ENCODE measurements at places on chromosomes 12 and 14. TPM values are rescaled to one million over a fixed set of nuclear protein-coding genes. Genes with fewer than 3 reads are reported as not detected.

DNA sequence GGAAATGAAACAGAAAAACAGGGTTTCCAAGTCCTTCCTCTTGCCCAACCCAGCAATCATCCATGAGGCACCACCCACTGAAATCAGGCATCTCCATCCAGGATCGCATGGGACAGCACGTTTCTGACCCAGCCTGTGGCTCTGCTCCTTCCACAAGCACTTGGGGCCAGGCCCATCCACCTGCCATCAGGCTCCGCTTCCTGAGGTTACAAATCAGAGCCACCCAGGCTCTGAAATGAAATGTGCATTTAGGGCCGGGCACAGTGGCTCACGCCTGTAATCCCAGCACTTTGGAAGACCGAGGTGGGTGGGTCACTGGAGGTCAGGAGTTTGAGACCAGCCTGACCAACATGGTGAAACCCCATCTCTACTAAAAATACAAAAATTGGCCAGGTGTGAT lies 717 bp upstream of the KRT78 start:
- no peak for DNase-seq

- DNase-seq: no peak
Measured at GRCh38 chr12:121365416-121366062, 13.3 kb upstream of the ANAPC5 start.

DNA sequence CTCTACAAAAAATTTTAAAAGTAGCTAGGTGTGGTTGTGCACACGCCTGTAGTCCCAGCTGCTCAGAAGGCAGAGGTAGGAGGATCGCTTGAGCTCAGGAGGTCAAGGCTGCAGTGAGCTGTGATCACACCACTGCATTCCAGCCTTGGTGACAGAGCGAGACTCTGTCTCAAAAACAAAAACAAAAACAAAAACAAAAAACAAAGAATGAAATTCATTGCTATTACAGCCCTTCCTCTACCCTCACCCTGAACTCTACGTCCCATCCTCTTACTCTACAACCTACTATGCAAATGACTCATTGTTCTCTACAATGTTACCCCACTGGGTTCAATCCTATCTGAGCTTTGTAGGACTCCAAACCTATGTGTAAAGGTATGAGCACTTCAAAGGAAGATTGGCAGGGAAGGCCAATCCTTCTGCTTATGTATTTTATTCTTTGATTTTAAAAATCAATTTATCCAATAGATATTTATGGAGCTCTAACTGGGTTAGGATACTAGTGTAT lies 39.3 kb downstream of the NINJ2 start:
- DNase-seq: no peak

DNA sequence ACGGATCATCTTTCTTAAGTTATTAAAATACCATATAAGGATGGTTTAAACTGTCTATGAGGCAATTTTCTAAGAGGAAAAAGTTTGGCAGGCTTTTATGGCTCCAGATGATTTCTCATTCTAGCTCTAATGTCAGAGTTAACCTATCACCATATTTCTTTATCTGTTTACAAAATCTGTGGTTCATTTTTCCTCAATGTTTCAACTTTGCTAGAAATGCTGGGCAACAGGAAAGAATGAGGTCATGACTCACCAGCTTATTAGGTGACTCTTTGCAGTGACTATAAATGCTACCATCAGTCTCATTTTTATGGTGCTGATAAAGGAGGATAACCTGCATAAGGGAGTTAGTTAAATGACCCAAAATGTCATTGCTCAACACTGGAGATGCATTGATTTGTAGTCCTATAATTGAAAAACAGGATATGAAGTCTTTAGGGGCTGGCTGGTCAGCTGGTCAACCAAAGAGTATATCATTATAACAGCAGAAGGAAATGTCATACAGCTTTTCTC lies 45.3 kb upstream of the RAP1B start:
- DNase-seq: no peak

DNA sequence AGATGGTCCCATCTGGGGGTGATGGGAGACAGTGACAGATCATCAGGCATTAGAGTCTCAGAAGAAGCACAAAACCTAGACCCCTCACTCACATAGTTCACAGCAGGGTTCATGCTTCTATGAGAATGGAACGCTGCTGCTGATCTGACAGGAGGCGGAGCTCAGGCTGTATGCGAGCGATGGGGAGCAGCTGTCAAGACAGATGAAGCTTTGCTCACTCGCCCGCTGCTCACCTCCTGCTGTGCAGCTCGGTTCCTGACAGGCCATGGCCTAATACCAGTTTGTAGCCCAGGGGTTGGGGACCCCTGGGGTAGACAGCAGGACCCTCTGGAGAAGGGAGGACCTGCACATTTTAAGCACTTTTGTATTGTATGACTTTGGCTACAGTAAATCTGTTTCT lies 111.2 kb downstream of the LGMN start:
- no peak for DNase-seq

GRCh38 chr12:109818905-109819500 lies 14.2 kb downstream of the TRPV4 start:
- DNase-seq: no peak

DNA sequence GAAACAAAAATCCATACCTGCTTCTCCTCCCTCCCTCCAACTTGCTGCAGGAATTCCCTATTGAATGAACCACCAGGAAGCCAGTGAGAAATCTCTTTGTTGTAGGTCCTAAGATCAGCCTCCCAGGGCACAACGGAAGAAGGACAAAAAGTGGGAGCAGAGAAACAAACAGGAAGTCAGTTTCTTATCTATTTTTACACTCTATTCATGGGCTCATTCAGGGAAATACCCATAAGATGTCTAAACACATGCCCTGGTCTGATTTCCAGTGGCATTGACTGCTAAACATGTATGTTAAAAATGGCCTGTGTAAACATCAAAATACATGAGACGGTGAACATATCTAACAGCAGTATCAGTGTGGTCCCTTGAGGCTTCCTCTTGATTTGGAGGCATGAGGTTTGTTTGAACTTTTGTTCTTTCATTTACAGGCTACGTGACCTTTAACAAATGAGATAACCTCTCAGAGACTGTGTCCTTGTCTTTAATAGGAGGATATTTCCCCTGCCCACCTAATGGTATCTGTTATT lies 18.8 kb downstream of the GPR65 start:
- DNase-seq: no peak

DNA sequence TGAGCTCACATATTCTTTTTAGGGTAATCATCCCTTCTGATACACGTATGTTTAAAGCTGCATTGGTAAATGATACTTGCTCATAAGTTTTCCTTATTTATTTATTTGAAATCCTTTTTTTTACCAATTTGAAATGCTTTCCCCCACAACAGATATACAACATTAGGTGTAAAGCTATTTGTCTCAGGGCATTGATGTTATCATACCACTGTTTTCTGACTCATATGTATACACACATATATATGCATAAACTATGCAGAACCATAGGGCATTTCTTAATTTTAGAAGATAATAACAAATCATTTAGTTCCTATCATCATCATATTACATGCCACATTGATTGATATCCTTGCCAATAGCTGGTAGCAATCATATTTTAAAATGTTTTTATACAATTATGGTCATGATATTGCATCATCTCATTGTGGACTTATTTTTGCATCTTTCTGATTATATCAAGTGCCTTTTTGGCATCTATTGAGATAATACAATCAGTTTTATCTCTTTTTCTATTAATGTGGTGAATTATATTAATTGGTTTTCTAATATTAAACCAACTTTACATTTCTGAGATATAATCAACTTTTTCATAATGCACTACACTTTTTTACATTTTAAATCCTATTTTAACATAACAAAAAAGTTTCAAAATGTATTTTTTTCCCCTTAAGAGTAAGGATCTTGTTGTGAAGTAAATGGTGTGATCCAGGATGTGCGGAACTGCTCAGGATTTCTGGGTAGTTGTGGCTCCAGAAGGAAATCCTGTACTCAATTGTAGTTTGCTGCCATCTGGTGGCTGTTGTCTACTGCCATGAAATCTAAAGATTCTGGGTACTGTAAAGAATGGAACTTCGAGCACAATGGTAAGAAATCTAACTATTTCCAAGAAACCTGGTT lies 16.7 kb downstream of the OR9K2 start:
- DNase-seq: no peak

DNA sequence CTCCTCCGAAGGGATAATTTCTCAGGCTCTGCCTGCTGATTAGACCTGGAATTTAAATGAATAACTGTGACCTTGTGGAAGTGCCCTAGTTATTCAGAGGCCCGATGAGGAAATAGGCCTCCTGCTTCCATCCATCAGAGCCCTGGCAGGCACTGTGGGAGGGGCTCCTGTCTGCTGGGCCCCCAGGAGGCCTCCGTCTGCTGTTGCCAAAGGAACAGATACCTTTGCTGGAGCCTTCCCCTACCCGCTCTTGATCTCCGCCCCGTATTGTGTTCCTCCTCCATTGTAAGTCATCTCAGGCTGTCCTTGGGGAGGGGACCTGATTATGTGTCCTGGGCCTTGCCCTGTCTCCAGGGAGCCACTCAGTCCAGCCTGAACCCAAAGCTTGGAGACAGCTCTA lies 112.3 kb downstream of the NRXN3 start:
- no peak for DNase-seq

DNA sequence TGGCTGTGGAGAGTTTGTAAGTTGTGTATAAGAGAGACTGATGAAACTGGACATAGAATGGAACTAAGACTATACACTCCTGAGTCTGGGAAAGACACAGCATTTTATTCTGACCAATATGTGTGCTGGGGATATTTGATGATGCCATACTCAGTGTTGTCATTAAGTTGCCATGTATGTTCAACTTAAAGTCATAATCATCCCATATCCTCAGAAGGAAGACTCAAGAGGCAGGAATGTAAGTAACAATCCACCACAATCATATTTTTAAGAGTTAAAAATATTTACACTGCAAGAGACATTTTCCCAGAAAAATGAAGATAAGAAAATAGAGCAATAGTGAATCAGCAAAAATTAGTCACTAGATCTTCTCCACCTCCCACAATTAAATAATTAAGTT lies 120.1 kb downstream of the MDGA2 start:
- no peak for DNase-seq

GRCh38 chr12:24404086-24404815 lies 454.8 kb upstream of the SOX5 start:
- no peak for DNase-seq

DNA sequence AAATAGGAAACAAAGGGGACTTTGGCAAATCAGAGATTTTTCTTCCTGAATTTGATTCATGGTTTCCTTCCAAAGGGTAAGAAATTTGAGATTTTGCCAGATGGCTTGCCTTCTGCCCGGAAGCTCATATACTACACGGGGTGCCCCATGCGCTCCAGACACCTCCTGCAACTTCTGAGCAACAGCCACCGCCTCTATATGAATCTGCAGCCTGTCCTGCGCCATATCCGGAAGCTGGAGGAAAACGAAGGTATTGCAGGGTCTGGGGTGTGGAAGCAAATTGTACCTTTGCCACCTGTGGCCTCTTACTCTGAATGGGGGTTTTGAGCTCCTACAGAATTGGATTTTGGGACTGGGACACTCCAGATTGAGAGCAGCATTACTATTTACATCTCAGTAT lies 63.5 kb downstream of the FRMD6 start:
- DNase-seq: no peak

GRCh38 chr12:14802721-14803010 lies 612 bp downstream of the WBP11 start:
- DNase-seq: no peak

DNA sequence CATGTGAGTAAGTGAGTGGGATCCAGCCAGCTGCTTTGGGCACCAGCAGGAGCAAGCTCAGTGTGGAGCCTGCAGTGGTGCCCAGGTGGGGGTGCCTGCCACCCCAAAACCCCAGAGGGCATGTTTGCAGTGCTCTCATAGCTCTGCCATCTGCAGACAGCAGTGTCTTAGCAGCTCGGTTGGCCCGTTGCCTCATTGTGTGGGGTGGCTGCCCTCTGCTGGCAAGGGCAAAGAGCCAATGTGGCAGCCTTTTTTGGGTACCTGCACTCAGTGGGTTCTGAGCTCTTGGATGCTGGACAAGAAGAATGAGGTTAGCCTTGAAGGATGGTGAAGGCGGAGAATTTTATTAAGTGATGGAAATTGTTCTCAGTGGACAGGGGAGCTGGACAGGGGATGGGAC lies 52.3 kb downstream of the NEUROD4 start:
- no peak for DNase-seq

DNA sequence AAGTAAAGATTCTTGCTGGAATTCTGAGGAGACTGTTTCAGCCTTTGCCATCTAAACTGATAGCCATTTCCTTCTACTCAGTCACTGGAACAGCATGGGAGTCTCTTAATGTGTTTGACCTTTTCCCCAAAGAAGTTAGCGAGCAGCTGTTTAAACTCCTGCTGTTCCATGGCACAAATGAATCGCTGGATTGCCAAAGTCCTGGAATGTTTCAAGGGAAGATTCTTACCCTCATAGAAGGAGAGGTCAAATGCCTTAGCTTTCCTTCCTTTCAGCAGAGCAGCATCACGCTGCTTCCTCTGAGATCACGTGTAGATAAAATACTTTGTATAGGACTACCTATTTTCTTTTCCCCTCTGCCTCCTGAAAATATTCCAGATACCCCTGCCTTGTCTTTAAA lies 10.5 kb upstream of the NR2C1 start:
- no peak for DNase-seq

GRCh38 chr14:81382517-81383225 lies 17.5 kb downstream of the STON2 start:
- no peak for DNase-seq

DNA sequence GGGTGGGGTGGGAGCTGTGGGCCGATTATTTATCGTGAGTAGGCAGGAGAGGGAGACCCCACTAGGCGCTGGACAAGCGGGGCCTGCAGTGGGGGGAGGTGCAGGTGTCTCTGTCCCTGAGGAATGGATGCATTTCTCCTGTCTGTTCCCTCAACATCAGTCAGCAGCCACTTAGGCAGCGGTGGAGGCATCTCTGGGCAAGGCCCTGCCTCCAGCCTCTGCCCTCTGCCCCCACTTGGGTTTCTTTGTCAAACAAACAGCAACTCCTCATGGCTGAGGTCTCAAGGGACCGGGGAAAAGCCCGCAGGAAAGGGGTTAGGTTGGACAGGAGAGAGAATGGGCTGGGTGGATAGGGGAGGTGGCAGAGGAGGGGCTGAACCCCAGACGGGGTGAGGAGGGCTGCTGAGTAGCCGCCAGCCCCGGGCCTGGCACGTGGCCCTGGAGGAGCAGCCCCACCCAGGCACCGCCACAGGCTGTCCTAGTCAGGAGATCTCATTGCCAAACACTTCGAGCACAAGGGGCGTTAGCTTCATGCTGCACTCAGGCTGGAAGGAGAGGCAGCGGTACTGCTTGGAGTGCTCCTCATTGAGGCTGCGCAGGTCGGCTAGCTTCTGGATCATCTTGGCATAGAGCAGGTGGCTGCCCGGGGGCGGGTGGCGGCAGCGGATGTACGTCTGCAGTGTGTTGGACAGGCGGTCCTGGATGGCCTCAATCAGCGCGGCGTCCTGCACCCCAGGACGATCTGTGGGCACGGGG lies 24.7 kb upstream of the HDAC7 start:
- DNase-seq: no peak

GRCh38 chr12:14771651-14772137 lies 31.6 kb downstream of the WBP11 start:
- DNase-seq: no peak

GRCh38 chr12:66217342-66217917 lies 28.4 kb downstream of the IRAK3 start:
- DNase-seq: no peak

Gene JPH4
- total RNA-seq: 1.1 TPM

Gene GPR84
- 2.3 TPM for total RNA-seq

Gene ITPK1
- total RNA-seq: 267 TPM

Gene WNT1
- not detected for total RNA-seq

Gene PDZRN4
- total RNA-seq: not detected

Gene RAB15
- total RNA-seq: 3.2 TPM

Gene ISCU
- total RNA-seq: 156 TPM

Gene SIX6
- total RNA-seq: not detected

Gene TMEM30B
- 4.0 TPM for total RNA-seq

Gene GPR65
- 3.4 TPM for total RNA-seq

Gene HSP90B1
- 870 TPM for total RNA-seq

Gene HOXC12
- not detected for total RNA-seq

Gene SLC25A47
- total RNA-seq: not detected

Gene CACNA2D4
- 8.8 TPM for total RNA-seq

Data from mesenteric fat pad (tissue), 1 donor.